Kidney epithelial cell (primary cell): ENCODE measurements at places on chromosomes 7 and 10.

DNA sequence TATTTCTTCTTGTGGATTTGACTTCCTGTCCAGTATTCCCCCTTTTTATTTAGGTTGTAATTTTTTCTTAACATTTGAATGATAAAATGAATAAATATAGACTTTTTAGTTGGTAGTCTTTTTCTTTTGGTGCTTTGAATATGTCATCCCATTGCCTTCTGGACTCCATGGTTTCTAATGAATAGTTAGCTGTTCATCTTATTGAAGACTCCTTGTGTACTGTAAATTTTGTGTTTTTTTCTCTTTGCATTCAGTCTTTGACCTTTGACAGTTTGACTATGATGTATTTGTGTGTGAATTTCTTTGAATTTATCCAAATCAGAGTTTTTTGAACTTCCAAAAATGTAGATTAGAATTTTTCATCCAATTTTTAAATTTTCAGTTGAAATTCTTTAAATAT is 554.3 kb downstream of the NRG3 start:
- DNase-seq, result no peak

GRCh38 chr7:92297736-92298135 is 52.0 kb downstream of the ANKIB1 start:
- DNase-seq, result no peak

DNA sequence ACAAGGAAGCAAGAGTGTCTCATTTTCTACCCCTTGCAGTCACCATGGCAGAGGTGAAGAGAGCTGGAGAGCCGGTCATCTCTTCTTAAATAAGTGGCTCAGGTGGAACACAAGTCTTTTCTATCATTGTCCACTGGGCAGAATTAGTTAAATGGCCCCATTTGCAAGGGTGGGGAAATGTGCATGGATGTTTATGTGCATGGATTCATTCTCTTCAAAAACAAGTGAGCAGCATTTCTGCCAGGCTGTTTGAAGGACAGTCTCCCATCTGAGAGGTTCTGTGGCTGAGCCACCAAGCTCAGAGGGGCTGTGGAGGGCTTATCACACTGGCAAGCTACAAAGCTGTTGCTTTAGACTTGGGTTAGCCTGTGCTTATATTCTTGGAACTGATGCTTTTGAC is 370.3 kb upstream of the MTPN start:
- DNase-seq, result no peak

DNA sequence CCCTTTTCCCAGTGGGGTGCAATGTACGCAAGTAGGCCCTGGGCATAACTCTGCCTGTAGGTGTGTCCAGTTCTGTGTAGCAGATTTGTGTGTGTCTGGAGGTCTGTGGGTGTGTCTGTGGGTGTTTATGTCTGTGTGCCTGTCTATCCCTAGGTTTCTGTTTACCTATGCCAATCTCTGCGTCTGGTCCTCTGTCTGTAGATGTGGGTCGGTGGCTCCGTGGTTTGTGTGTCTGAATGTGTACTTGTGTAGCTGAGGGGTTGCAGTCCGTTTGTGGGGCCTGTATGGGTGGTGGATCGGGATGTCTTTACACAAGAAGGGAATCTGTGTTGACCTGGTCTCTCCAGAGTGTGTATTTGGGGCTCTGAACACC is 932 bp downstream of the NYAP1 start:
- no peak for DNase-seq

- no peak for DNase-seq
Observed at GRCh38 chr7:106108991-106109390, 3.1 kb downstream of the SYPL1 start.

GRCh38 chr7:36010656-36011587 is 142.1 kb upstream of the EEPD1 start:
- no peak for DNase-seq

DNA sequence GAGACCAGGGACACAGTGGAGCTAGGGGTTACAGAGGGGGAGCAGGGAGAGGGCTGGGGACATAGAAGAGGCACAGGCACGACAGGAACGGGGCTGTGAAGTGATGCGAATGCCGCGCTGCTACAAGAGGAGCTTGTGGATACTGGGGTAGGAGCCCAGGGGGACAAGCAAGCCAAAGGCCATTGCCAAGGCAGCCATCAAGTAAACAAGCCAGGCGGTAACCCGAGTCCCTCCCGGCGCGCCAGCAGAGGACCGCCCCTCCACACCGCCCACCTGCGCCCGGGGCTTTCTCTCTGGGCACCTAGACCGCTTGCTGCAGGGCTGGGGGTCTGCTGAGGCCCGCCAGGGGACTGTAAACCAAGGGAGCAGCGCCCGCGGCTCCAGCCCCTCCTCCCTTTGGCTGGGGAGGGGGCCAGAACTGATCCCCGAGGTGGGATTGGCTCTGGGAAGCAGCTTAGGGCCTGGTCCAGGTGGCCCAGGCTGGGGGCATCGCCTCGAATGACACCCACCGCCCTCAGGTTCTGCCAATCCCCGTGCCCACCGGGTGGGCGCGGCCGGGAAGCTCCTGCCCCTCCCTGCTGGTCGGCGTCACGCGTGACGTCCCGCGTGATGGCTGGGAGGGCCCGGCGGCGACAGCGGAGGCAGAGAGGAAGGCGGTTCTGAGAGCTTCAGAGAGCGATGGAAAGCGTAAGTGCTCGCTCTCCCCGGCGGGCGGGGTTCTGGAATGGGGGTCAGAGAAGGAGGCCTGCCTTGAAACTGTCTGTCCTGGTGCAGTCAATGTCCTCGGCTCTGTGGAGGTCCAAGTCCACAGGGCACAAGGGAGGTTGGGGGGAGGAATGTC is 982 bp downstream of the SFXN3 start:
- no peak for DNase-seq

GRCh38 chr7:37145682-37146081 is 303.0 kb downstream of the ELMO1 start:
- no peak for DNase-seq

DNA sequence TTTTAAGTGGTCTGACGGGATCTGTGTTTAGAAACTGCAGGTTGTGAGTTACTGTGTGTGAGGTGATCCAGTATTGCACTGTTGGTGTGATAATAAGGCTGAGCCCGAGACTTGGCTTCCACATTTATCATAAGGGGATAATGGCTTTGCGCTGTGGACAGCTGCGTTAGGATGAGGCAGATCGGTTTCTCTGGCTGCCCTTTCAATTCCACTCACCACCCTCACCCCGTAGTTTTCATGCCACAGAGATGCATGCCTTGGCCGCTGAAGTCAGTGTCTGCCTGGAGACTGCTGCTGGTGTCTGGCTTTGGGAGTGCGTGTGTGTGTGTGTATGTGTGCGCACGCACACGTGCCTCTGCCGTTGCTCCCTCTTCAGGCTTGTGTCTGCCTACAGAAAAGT is 273.0 kb downstream of the CCDC3 start:
- DNase-seq, result no peak
